ENCODE measurements at places on chromosomes 7 and 10.

GRCh38 chr10:97861097-97861750 lies 11.6 kb downstream of the GOLGA7B start:
- DNase-seq = no peak

- no peak for DNase-seq
These were observed 239.0 kb downstream of the BUB3 start for GRCh38 chr10:123393170-123393569.

DNA sequence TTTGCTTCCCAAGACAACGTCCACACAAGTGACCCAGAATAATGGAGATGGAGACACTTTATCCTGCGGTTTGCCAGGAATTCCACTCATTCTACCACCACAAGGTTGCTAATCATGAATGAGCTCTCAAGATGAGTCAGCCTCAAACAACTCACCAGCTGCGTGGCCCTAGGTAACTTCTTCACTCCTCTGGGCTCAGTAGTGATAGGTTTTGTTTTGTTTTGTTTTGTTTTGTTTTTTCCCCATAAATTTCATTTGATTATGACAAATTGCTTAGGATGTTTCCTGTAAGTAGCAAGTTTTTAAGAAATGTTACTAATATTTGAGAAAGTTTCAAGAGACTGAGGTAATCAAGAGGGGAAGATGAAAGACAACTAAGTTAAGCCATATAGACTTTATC lies 286.8 kb downstream of the PARD3 start:
- peak; percentile 85 for DNase-seq

DNA sequence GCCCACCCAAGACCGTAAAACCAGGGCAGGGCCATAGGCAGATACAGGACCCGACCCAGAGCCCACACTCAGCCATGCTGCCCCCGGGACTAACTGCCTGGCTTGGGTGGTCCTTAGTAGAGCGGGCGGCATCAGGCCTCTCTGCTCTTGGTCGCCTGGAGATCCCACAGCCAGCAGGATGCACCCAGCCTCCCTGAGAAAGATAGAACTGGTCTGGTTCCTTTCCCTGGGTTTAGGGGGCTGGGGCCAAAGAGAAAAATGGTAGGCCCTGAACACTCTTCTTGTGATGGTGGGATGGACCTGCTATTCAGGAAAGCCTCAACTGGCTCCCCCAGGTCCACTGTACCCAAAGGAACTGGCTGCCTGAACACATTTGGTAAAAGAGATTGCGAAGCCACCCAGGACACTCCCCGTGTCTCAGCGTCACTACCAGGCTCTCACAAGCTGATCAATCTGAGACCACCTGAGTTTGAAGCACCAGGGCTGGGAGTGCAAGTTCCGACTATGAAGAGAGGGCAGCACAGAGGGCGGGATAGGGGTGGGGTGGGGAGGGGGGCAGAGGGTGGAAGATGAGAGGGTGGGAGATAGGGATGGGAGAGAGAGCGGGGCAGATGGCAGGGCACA lies 591.5 kb downstream of the DNAJB6 start:
- DNase-seq = no peak

- DNase-seq = no peak
These were observed 31.8 kb downstream of the ARHGAP22 start for GRCh38 chr10:48573045-48573444.

GRCh38 chr10:15351099-15351820 lies 19.8 kb downstream of the FAM171A1 start:
- no peak for DNase-seq

DNA sequence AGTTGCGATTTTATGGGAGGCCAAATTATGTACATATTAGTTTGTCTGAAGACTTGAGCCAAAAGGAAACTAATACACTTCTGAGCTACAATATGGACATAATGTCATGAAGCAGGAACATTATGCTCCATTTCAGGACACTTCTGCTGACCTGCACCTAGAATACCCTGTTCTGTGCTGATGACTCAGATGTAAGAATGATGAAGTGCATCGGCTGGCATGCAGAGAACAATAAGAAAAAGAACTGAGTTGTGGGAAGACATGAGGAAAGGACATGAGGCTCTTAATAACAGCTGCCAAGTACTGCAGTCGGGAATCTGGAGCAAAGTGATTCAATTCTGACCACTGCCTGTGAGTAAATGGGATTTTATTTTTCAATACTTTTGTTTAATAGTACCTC lies 192.9 kb upstream of the VSTM2A start:
- no peak for DNase-seq

- DNase-seq = no peak
These were observed 47.5 kb downstream of the TASOR2 start for GRCh38 chr10:5732141-5732540.

- no peak for DNase-seq
These were observed 235.4 kb downstream of the RPS24 start for GRCh38 chr10:78269060-78269459.

GRCh38 chr7:80581486-80582260 lies 56.8 kb upstream of the CD36 start:
- no peak for DNase-seq

DNA sequence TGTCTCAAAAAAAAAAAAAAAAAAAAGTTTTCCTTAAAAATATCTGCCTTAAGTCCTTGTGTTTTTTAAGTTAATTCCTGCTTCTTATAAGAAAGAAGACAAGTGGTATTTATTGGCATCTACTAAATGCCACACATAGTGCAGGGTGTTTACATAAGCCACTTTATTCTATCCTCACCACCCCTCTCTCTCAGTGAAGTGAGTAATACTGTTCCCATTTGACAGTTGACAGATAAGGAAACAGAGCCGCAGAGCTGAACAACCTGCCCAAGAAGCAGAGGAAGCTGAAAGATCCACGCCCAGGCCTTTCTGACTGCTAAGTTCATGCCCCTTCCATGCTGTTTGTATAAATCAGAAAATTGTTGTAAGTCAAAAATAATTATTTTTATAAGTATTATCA lies 54.1 kb downstream of the ABLIM1 start:
- no peak for DNase-seq

GRCh38 chr7:31336202-31337001 lies 4.1 kb downstream of the NEUROD6 start:
- no peak for DNase-seq

- DNase-seq = no peak
These were observed 2.4 kb downstream of the SH2B2 start for GRCh38 chr7:102289057-102289456.

DNA sequence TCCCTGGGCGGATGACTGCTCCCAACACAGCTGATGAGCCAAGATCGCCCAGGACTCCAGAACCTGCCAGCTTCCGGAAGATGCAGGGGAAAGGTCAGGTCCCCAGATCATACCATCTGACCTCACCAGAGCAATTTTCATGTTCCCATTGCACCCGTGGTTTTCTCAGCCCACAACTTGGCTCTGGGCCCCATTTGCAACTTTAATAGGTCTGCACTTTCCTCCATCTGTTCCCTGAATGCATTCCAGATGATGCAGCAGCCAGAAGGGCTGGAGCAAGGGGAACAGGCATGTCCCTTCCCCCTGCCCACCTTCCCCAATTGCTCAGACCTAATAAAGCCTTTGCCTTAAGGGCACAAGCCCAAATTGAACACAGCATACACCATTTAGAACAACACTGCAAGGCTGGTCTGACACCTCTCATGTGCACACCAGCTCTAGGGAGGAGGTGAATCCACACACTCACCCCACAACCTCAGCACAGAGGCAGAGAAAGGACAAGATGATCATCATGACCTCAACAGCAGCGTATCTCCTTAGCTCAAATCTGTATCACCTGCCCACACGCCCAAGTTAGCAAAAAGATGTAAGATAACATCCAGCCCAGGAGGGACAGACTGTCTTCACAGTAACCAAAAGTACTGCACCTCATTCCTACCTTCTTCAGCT lies 87.5 kb downstream of the PLXNA4 start:
- no peak for DNase-seq

DNA sequence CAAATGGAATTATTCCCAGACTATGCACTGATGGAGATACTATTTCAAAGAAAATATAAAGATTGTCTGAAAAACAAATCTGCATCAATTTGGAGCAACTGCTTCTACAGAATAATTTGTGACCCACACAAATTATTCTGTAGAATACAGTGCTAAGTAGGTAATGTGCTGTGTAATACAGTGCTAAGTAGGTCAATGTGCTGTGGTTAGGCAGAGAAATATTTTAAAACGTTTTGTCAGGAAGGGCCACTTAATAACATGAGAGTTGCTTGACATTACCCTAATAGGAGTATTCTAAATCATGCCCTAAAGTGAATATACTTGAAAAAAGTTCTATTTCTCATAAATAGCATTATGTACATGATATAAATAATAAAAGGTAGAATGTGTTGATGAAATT lies 116.5 kb upstream of the KCND2 start:
- no peak for DNase-seq

DNA sequence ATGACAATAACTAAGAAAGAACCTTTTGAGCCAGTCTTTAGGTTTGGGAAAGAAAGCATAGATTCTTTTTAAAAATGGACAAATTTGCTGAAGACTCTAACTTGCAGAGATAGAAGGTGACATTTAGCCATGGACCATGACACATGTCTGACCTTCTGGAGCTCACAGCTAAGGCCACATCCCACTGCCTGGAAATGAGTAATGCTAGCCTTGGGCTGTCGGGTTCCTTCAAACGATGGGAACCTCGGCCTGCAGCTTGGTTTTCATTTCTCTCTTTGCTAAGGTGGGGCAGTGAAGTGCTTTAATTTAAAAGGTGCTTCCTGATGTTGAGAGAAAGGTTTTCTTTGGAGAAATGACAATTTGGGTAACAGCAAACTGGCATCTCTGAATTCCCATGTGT lies 223.2 kb downstream of the FANK1 start:
- DNase-seq = no peak

DNA sequence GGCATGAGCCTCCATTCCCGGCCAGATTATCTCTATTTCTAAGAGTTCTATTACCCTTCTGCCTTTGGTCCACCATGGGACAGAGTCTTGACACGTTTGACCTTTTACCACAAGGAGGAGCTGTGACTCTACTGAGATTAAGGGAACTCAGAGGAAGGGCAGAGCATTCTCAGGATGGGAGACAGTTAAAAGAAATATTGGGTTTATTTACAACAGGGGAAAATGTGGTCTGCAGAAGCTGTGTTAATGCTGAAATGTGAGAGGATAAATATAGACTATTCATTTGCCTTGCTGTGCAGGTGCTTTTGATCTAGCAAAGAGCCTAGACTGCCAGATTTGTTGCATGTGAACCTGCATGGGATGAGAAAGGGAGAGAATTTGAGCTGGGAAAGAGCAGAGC lies 45.8 kb upstream of the PRSS58 start:
- peak; percentile 38 for DNase-seq

DNA sequence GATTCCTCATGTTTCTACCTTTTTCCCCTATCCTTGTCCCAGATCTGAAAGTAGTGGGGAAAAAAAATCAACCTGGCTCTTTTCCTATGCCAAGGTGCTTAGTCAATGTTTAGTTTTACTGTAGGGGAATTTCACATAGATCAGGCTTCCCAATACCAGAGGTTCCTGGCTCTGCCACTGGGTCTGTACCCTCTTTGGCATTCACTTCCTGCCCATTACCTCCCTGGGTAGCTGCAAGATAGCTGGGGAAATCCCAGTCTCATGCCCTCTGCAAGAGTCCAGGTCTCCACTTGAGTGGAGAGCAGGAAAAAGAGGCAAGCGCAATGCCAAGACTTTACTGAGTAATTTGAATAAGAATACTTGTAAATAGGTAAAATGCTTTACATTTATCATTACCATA lies 3.5 kb upstream of the BPGM start:
- DNase-seq = no peak

DNA sequence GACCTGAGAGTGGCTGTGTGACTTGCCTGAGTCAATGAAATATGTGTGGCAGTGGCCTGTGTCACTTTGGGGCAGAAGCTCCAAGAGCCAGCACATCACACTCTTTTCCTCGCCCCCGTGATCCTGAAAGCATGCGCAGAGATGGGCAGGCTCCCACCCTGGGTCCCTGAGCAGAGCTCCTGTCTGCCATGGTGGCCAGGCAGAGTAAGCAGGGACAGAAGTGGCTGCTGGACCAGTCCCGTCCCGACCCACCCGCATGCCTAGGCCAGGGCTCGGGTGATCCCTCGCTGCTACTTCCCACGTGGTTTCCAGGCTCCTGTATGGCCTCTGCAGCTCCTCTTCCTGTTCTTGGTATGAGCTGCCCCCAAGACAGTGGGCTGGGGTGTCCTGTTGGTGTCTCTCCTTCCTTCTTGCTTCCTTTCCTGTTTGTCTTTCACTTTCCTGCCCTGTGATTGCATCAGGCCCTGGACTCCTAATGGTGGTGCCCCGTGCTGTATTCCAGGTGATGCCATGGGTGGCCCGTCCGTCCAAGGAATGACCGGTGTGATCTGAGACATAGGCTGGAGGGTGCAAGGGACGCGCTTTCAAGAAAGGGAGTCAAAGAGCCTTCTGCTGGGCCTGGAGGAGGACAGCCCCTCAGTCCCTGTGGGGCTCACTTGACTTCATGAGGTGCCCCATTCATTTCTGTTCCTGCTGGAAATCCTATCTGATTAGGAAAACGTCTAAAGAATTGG lies 71.4 kb upstream of the SHH start:
- DNase-seq = no peak

DNA sequence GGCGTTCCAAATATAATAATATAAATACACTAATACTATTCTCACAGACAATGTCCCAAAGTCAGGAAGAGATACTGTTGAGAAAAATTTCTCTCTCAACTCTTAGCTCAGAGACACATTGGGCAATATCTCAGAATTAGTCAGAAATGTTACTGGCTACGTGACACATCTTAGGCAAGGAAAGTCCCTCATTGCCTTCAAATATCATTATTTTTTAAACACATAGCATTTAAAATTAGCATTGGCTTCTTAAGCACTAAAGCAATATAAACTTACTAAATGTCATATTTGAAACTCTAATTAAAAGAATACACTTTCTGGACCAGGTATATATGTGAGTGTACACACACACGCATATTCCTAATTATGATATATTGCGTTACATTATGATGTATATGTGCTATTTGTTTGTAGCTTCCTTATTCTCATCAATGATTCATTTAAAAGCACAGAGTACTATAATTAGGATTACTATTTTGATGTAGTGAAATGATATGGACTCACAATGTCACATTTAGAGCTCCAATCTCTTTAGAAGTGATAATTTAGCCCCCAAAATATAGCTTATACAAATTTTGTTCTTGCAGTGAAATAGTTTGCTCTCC lies 255.8 kb downstream of the TWIST1 start:
- DNase-seq = no peak

- DNase-seq = no peak
These were observed 116.4 kb downstream of the ITGB8 start for GRCh38 chr7:20447021-20447650.

- no peak for DNase-seq
These were observed 188.7 kb downstream of the PPP1R9A start for GRCh38 chr7:95095966-95096540.

DNA sequence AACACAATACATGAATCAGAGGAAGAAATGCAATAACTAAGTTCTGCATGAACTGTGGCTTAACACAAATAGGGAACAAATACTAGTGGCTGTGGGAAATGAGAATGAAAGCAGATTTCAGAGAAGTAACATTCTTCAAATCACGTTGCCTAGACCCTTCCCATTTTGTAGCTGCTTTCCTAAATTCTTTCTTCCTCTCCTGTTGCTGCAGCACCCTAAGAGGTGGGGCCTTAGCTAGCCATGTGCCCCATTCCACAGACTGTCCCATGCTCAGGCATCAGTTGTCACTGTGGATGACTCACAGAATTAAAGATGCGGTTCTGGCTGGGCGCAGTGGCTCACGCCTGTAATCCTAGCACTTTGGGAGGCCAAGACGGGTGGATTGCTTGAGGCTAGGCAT lies 704.7 kb upstream of the C7orf33 start:
- no peak for DNase-seq
